ENCODE measurements at places on chromosomes 12 and 14. TPM values are rescaled to one million over a fixed set of nuclear protein-coding genes. Genes with fewer than 3 reads are reported as not detected.

DNA sequence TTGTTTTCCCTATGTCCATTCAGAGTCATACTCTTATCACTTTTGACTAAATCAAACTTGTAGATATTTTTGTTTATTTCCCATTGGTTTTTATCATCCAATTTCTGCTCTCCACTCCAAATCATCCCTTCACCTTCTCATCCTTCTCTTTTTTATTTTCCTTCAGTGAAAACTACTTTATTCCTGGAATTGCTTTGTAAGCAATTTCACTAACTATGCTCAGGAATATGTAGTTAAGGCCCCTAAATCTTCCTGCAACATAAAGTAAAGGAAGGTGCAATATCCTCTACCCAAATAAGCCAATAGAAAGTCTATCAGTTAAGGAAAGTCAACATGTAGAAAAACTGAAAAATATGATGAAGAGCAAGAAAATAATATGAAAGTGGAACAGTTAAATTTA, 308.4 kb downstream of the SEC23A start:
- H3K27ac ChIP-seq, result no peak overlapping the region

DNA sequence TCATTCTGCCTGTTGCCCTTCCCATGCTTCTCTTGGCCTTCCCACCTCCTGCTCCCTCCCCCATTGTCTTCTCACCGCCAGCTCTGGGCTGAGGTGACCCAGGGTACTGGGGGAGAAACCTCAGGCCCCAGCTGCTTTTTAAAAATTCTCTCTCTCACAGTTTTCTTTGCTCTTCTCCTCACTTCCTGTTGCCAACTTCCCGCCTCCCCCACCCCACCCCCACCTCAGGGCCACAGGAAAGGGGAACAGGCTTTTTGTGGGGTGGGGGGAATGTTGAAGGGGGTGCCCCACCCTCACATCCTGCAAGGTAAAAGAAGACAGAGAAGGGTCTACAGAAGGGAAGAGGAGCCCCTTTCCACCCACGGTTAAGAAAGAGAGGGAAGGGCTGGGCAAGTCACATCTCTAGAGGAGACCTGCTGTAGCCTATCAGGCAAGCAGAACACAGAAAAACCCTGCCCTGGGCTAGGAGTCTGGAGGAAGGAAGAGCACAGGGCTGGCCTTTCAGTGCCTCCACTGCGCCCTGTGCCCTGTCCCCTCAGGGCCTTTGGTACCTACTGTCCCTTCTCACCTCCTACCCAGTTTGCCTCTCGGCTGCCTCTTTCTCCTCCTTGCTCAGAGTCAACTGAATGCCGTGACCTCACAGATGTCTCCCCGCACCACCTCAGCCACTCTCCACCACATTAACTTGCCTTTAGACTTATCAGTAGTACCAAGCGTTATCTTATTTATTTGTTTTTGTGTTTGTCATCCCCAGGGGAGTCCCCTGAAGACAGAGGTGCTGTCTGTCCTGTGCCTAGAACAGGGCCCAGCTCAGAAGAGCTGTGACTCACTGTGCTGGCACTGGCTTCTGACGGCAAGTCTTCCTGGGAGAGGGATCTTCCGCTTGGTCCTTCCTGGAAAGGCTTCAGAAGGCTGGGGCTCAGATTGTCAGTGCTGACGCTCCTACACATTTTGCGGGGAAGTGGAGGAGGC, 1.7 kb downstream of the ARHGAP9 start:
- DNase-seq, result no peak
- no peak overlapping the region for H3K4me3 ChIP-seq
- H3K4me1 ChIP-seq, result peaks cover 11% of the 10 kb centered on the region
- H3K36me3 ChIP-seq, result no peaks in the 10 kb centered on the region

RASSF9 gene
- total RNA-seq, result 0.06 TPM

DNA sequence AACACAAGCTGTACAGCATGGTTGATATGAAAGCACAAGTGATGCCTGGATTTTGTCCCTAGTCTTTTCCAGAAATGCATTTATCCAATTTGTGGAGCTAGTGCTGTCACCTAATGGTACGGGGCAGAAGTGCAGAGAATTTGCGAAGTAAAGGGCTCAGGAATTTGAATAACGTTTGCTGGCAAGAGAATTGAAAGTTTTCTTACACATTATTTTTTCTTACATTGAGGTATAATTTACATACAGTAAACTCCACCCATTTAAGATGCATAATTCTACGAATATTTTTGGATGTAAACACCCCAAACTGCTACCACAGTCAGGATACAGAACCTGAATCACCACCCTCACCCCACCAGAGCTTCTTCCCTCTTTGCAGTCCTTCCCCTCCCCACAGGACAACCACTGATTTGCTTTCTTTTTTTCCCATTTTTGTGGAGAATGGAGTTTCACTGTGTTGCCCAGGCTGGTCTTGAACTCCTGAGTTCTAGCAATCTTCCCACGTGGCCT, 3.5 kb downstream of the AICDA start:
- H3K27ac ChIP-seq, result no peak overlapping the region
- no peak overlapping the region for H3K4me3 ChIP-seq
- H3K36me3 ChIP-seq, result no peaks in the 10 kb centered on the region
- peaks cover 5% of the 10 kb centered on the region for H3K4me1 ChIP-seq

GRCh38 chr12:113184098-113184899, 979 bp downstream of the DDX54 start:
- H3K4me3 ChIP-seq, result peak overlapping the region; percentile 75
- H3K36me3 ChIP-seq, result no peaks in the 10 kb centered on the region
- H3K4me1 ChIP-seq, result peaks cover 8% of the 10 kb centered on the region
- H3K27me3 ChIP-seq, result no peaks in the 10 kb centered on the region

DNA sequence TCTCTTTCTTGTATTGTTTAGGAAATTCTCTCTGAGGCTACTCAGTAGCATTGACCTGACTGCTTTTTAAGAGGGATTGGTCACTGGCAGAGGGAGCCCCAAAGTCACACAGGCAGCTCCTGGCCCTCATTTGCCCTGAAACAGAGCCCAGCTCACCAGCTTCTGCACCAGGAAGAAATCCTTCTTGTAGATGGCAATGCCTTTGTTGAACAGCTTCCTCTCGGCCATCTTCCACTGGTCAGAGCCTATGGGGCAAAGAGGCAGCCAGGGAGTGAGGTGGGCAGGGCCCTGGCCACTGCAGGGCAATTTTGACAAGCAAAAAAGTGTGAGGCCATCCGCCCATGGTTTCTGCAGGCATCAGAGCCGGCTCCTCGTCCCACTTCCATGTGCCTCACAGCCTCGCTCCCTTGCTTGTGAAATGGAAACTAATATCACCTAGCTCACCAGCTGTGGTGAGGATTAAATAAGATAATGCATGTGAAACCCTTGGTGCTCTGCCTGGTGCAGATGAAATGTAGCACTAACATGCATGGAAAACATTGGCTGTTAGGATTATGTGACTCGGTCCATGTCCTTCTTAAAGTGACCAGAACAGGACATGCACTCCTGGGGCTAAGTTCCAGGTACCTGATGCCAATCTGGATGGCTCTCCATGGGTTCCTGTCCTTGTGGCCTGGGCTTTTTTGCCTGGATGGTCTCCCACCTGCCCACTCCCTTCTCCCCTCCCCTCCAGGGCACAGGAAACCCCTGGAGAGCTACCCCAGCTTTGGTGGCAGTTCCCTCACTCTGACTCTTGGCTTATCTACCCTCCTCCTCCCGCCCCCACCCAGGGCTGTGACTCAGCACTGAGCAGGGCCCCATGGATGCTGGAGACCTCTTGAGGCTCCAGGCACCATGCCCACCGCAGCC, 11.2 kb upstream of the PNMA1 start:
- no peak overlapping the region for H3K27ac ChIP-seq
- H3K36me3 ChIP-seq, result no peaks in the 10 kb centered on the region

CSRP2 gene
- 405 TPM for total RNA-seq

DNA sequence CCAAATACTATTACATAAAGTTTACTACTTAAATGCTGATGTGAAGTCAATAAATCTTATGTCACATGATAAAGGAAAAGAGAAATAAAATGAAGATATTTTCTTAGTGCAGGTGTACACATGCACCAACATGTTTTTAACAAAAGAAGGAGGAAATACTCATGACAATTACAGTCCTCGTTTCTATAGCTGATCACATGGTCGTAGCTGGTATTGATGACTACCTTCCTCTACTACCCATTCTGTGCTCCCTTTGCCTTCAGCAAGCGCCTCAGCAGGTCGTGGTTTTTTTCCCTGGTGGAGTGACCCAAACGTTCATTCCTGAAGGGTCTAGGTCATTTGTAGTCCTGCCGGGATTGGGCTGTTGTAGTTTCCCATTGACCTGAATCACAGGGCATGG, 25.4 kb upstream of the SLC10A1 start:
- H3K36me3 ChIP-seq, result no peaks in the 10 kb centered on the region
- H3K27ac ChIP-seq, result no peak overlapping the region
- H3K27me3 ChIP-seq, result no peaks in the 10 kb centered on the region
- peaks cover 19% of the 10 kb centered on the region for H3K4me1 ChIP-seq
- H3K4me3 ChIP-seq, result no peak overlapping the region
- no peak for DNase-seq

DNA sequence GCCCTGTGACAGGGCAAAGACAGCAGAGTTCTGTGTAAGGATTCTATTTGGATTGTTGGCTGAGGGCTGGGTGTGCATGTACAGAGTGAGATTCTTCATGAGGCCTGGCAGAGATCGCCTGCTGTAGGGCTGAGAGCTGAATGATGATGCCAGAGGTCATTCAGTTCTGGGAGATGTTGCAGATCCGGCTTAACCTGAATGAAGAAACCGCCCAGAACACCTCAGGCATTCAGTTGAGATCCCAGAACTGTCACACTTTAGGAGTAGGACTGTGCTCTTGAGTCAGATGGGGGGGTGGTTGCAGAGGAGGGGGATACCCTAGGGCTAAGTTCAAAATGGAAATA, 5.8 kb upstream of the EVL start:
- H3K4me3 ChIP-seq, result no peak overlapping the region
- no peaks in the 10 kb centered on the region for H3K27me3 ChIP-seq
- H3K36me3 ChIP-seq, result no peaks in the 10 kb centered on the region
- H3K27ac ChIP-seq, result no peak overlapping the region

DNA sequence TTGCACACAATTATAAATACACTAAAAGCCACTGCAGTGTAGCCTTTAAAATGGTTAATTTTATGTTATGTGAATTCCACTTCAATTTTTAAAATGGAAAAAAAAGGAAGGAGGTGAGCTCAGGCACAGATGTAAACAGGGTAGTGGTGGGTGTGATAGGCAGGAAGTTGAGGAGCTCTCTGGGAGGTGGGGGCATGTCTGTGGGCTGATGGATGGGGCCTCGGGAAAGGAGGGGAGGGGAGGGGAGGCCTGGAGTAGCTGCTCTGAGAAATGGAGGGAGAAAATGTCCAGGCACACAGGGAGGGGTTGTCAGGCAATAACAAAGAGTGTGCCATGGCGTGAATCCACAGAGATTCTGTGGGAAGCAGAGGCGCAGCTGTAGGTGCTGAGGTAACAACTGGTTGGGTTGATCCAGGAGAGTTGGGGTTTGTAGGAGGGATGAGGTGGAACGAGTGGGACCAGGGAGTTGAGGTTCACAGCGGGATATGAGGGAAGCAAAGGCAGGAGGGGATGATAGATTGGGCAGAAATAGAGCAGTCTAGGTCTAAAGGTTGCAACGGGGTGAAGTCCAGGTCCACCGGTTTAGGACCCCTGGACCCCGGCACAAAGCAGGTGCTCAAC, 57.2 kb downstream of the LTBP2 start:
- H3K27me3 ChIP-seq, result no peaks in the 10 kb centered on the region
- no peak overlapping the region for H3K27ac ChIP-seq
- no peaks in the 10 kb centered on the region for H3K36me3 ChIP-seq
- DNase-seq, result no peak
- H3K4me1 ChIP-seq, result peaks cover 9% of the 10 kb centered on the region

DNA sequence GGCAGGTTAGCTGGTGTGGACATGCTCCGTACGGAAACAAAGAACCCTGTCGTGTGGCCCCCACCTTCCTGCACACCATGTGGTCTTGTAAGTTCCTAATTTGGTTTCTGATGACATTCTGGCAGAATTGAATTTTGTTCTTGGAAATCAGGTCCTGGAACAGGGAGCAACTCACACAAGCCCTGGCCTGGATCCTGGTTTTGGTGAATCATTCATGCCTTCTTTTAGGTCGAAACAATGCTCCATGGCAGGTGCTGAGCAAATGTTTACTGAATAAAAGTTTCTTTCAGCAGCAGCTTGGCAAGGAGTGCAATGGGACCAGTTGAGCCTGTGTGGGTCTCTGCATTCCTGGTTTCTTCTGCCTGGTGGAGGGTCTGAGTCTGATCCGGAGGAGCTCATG, 978.4 kb downstream of the BCL11B start:
- H3K4me1 ChIP-seq, result no peaks in the 10 kb centered on the region
- H3K4me3 ChIP-seq, result no peak overlapping the region
- no peak for DNase-seq

GRCh38 chr14:55336162-55336561, 64.9 kb downstream of the FBXO34 start:
- no peak overlapping the region for H3K4me3 ChIP-seq
- H3K27ac ChIP-seq, result no peak overlapping the region
- no peak for DNase-seq
- H3K27me3 ChIP-seq, result no peaks in the 10 kb centered on the region
- peaks cover 8% of the 10 kb centered on the region for H3K4me1 ChIP-seq
- no peaks in the 10 kb centered on the region for H3K36me3 ChIP-seq

GRCh38 chr12:132561427-132562156, 48.8 kb downstream of the LRCOL1 start:
- no peaks in the 10 kb centered on the region for H3K36me3 ChIP-seq
- H3K27ac ChIP-seq, result no peak overlapping the region
- peak; percentile 74 for DNase-seq
- H3K4me3 ChIP-seq, result peak overlapping the region; percentile 94

NPFF gene
- total RNA-seq, result not detected

DNA sequence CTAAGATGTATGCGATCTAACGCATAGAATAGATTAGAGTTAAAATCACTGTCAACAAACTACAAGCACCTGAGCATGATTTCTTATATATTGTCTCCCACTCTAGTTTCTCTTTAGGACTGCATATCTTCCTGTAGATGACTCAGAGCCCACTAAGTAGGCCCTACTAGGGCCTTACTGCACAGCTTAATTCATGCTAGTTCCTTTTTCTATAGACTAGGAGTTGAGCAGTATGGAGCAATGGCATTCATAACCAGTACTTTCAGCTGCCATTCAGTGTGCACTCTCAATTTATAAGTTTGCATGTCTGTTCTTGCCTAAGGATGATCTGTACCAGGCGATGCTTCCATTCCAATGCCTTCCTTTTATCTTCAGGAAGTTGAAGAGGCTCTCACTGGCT, 103.5 kb downstream of the METTL25 start:
- no peaks in the 10 kb centered on the region for H3K36me3 ChIP-seq
- H3K27ac ChIP-seq, result no peak overlapping the region
- no peaks in the 10 kb centered on the region for H3K4me1 ChIP-seq
- no peaks in the 10 kb centered on the region for H3K27me3 ChIP-seq

DNA sequence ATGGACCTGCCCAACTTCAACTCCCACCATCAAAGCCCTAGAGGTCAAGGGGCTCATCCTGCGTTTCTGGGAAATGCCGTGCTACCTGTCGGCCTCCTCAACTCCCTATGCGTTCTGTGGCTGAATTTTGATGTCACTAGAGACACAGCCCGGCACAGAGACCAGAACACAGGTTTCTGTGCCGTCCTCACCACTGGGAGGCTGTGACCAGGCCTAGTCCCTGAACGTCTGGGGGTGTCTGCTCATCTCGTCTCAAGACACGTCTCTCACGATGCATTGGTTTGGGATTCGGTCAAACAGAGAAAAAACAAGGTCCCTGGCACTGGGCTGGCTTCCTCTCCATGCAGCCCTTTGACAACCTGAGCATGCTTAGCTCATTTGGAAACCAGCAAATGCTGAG, 33.5 kb downstream of the SLC15A4 start:
- no peaks in the 10 kb centered on the region for H3K36me3 ChIP-seq
- H3K4me3 ChIP-seq, result no peak overlapping the region
- H3K4me1 ChIP-seq, result no peaks in the 10 kb centered on the region

Measured in neural progenitor cell (in vitro differentiated cells).